ENCODE measurements at places on chromosomes 11 and 22.
A peak's percentile ranks its signal among the peaks of the same experiment; 100 is the strongest.

DNA sequence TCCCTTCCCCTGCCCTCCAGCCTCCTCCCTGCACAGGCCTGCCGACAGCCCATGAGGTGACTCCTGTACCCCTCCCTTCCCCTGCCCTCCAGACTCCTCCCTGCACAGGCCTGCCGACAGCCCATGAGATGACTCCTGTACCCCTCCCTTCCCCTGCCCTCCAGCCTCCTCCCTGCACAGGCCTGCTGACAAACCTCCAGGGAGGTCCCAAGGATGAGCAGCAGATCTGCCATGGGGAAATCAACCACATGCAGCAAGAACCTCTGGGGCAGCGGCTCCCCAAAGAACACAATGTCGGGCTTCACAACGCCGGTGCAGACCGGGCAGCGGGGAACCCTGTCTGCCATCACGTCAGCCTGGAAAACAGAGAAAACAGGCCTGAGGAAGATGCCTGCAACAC is 12.3 kb downstream of the SIRT3 start:
- peaks cover 14% of the 10 kb centered on the region for H3K36me3 ChIP-seq
- peaks cover 4% of the 10 kb centered on the region for H3K4me1 ChIP-seq
- H3K4me3 ChIP-seq, result no peak overlapping the region
- no peak overlapping the region for H3K27ac ChIP-seq
- H3K27me3 ChIP-seq, result no peaks in the 10 kb centered on the region

DNA sequence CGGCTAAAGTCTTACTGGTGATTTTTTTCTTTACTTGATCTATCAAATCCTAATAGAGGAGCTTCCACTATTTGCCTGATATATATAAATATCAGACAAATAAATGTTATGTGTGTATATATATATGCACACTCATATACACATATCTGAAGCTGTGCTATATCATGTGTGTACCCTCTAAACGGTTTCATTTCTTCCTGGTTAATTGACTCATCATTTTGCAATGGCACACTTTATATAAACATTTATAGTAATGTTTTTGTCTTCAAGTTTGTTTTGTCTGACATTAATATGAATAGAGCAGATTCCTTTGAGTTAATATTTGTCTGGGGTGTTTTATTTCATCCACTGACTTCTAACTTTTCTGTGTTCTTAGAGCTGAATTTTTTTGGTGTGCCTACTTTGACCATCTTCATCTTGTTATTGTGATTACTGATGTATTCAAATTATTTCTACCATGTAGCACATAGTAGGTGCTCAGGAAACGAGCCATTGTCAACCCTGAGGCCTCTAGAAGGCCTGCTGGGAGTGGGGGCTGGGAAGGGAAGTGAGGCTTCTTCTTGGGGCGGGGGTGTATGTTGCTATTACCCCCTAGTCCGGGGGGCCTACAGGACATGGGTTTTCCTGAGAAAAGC is 82.6 kb downstream of the LRRC32 start:
- no peak for DNase-seq
- H3K4me1 ChIP-seq, result peaks cover 20% of the 10 kb centered on the region
- H3K36me3 ChIP-seq, result no peaks in the 10 kb centered on the region
- no peak overlapping the region for H3K4me3 ChIP-seq
- H3K27ac ChIP-seq, result peak overlapping the region; percentile 87
- no peaks in the 10 kb centered on the region for H3K27me3 ChIP-seq

DNA sequence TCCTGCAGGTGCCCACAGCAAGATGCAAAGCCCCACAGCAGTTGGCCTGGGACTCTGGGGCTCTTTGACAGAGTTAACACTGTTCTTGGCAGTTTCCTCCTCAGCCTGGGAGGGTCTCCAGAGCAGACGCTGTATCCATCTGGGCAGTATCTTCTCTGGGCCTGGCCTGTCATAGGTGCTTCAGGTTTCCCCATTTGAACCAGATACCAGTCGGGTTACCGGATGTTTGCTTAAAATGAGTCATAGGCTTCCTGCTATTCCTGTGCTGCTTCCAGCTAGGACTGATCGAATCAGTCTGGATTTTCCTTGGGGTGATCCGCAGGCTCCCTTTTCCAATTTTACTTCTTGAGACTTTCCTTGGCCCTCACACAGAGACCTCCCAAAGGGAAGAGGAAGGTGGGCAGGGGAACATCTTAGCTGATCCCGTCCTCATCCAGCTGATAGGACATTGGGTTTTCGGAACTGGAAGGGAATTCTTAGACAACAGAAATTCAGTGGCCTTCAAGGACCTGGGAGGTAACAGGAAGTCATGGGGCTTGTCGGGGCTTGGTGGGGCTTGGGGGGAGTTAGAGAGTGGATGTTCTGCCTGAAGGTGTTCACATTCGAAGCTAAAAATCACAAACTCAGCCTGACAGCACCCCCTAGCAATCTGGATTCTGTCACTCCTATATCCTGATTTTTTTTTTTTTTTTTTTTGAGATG is 2.4 kb upstream of the RANGAP1 start:
- H3K36me3 ChIP-seq, result peaks cover 1% of the 10 kb centered on the region
- H3K27me3 ChIP-seq, result no peaks in the 10 kb centered on the region
- H3K27ac ChIP-seq, result peak overlapping the region; percentile 88
- DNase-seq, result no peak
- H3K4me1 ChIP-seq, result peaks cover 52% of the 10 kb centered on the region

DNA sequence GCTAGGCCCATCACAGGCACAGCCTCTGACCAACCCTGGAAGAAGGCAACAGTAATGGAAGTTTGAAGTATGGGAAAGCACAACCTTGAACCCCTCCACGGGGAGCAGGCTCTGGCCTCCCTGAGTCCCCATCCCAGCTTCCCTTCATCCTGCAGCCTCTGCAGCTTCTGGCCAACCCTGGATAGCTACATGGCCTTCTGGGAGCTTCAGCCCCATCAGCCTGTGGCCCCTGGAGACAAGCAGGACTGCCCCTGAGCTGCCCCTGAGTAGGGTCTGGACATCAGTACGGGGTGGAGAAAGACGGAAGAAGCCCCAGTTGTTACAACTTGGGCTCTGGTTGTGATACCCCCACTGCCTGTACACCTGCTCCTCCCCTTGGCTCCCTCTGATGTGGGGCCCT is 113.8 kb upstream of the CD82 start:
- peak; percentile 43 for DNase-seq
- no peaks in the 10 kb centered on the region for H3K36me3 ChIP-seq
- no peak overlapping the region for H3K27ac ChIP-seq
- peaks cover 3% of the 10 kb centered on the region for H3K27me3 ChIP-seq

GRCh38 chr22:35400501-35400790 is 506 bp downstream of the MCM5 start:
- H3K36me3 ChIP-seq, result no peaks in the 10 kb centered on the region
- peaks cover 16% of the 10 kb centered on the region for H3K4me1 ChIP-seq
- no peak overlapping the region for H3K27ac ChIP-seq
- no peak for DNase-seq
- peak overlapping the region; percentile 97 for H3K4me3 ChIP-seq
